ENCODE measurements at places on chromosomes 1 and 21.

DNA sequence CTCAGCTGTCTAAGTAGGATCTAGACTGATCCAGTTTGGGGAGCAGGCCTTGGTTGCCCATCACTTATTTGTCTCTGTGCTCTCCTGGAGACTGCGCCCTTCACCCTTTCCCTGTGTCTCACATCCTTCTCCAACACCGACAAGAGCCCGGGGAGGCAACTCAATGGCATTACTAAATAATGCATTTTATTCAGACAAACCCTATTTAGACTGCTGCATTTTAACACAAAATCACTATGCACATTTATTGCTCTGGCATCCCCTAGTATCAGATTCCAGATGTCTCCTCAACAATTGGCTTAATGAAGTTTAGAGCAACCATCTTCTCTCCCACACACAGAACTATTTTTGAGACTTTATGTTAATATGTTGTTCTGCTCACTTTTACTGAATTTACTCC lies 436.4 kb upstream of the CHRM3 start:
- DNase-seq: no peak

GRCh38 chr1:54851406-54851805 lies 35.6 kb downstream of the DHCR24 start:
- no peak for DNase-seq

- DNase-seq: no peak
Measured at GRCh38 chr1:40339420-40340323, 22.6 kb upstream of the COL9A2 start.

DNA sequence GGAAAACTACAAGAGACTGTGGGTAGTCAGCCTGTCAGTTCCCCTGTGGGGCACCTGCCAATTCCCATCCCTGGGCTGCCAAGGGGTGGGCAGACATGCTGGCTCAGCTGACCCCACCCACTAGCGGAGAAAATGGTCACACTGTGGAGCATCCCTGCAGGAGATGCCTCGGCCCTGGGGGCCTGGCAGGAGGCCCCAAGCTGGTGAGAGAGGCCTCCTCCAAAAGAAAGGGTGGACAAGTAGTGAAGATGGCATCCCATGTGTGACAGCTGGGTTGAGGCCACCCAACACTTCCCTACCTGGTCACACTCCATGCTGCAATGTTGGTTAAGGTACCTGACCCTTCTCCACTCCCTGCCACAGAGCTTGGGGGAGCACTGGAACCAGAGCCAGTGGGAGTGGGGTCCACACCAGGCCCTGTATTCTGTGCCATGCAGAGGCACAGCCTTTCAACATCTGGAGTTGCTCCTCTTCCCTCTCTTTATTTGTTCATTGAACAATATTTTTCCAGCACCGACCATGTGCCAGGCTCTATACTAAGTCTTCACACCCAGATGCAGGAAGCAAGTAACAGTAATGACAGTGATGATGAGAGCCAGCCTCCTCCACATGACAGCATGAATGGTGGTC lies 59.5 kb downstream of the KLHDC7A start:
- no peak for DNase-seq

DNA sequence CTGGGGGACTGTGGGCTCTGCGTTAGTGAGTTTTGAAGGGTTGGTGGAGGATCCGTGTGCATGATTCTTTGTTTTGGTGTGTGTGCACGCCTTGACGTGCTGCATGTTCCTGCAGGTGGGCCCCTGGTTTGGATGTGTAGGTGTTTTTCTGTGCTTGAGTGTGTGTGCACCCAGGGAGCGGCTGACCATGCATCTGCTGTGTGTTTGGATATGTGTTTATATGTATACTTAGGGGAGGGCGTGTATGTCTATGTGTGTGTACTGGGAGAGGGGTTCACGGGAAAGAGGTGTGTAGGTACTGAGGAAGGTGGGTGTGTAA lies 1.1 kb downstream of the VANGL2 start:
- DNase-seq: no peak

DNA sequence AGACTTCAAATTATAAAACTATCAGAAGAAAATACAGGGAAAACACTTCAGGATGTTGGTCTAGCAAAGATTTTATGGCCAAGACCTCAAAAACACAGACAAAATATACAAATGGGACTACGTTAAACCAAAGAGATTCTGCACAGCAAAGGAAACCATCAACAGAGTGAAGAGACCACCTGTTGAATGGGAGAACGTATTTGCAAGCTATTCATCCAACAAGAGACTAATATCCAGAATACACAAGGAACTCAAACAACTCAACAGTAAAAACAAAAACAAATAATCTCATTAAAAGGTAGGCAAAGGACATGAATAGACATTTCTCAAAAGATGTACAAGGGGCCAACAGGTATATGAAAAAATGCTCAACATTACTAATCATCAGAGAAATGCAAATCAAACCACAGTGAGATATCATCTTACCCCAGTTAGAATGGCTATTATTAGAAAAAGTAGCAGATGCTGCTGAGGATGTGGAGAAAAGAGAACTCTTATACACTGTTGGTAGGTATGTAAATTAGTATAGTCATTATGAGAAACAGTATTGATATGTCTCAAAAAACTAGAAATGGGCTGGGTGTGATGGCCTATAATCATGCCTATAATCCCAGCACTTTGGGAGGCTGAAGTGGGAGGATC lies 112.6 kb downstream of the LRIG2 start:
- no peak for DNase-seq

GRCh38 chr1:67666636-67667035 lies 18.4 kb upstream of the GADD45A start:
- DNase-seq: no peak

DNA sequence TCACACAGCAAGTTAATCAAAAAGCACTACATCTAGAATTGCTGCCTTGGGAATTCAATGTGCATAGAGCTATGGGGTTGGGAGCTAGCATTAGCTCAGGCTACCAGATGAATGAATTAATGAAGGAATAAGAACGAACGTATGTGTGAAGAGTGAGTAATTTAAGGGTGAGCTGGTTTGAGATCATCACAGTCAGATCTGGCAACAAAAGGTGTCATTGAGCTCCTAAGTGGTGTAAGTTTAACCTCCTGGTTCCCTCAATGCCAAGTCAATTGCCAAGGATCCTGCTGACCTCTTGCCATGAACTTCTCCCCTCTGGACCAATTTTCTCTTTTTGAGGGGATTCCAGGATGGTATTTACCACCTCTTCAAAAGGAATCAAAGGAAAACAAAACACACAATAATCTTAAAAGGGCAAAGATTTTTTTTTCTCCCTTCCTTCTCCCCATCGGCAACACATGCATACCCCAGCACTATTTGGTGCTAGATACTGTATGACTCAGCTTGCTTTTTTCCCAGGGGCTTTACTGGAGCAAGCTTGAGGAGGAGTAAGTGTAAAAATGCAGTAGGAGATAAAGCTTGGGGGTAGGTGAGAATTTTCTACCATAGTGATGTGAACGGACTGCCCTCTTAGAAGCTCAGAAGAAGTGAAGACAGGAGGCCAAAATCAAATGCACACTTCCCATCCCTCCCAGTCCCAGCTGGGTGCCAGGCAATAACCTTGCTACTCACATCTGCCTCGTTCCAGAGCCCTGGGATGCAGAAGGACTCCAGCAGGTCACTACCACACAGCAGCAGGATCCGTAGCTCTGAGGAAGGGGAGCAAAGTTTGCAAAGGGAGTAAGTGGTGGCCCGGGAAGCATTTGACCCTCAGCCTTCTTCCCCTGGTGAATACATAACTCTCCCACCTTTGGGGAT lies 92.0 kb downstream of the LAMC2 start:
- no peak for DNase-seq

GRCh38 chr1:40221977-40222772 lies 25.6 kb upstream of the TMCO2 start:
- no peak for DNase-seq

DNA sequence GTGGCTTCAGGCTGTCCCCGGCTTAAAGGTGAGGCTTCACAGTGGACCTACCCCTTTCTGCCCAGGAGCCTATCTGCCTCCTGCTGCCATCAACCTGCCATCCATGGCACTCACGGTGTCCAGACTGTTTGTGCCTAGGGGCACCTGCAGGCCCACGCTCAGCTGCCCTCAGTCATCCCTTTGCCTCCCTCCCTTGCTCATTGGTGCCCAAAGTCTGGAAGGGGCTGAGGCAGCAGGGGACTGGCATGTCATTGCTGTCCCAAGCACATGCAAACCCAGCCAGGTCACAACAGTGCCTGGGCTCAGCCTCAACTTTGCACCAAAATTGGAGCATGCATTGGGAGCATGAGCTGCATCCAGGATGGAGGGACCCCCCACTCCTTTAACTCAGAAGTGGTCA lies 1142.7 kb upstream of the NCAM2 start:
- no peak for DNase-seq

GRCh38 chr1:40872276-40872675 lies 10.1 kb upstream of the CITED4 start:
- DNase-seq: no peak

DNA sequence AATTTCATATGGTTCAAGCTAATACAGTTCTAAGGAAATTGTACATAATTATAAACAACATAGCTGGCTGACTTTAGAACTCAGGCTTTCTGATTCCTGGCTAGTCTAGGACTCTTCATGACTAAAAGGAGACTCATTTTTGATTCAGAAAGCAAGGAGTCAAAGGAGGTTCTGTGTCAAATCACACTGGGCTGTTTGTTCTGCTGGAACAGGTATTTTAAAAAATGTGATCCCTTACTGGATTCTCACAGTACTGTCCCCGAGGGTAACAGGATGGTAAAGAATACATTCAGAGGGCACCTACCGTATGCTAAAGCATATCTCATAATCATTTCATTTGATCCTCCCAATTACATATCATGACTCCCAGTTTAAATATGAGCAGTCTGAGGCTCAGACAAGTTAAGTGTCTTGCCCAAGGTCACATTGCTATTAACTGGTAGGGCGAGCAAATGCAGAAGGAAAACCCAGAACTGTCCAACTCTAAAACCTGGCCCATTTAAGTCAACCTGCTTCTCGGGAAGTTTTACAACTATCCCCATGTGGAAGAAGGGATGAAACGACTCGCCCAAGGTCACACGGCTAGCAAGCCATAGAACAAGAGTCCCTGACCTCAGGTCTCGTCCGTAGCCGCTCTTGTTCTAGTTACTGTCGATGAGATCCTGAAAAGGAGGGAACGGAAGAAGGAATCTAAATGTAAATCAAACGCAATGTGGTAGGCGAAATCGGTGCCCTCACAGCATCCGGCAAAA lies 675 bp downstream of the MYSM1 start:
- DNase-seq: no peak
